Endothelial cell (in vitro differentiated cells): ENCODE measurements at places on chromosomes 1 and 21. TPM values are rescaled to one million over a fixed set of nuclear protein-coding genes. Genes with fewer than 3 reads are reported as not detected.

DNA sequence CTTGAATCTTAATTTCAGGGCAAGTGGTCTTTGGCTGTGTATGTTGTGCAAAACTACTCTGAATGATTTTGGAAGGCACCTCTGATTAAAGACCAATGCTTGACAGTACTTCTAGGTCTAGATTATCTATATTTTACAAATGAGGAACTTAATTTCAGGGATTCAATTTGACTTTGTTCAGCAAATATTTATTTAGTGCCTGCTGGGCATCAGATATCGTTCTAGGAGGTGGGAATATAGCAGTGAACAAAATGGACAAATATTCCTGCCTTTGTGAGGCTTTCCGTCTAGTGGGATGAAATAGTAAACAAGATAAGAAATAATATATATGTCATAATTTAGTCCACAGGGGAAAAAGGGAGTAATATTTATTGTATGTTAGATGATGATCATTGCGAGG, 4.7 kb downstream of the ZNF326 start:
- H3K27ac ChIP-seq: no peak overlapping the region
- H3K4me3 ChIP-seq: no peak overlapping the region
- peaks cover 4% of the 10 kb centered on the region for H3K36me3 ChIP-seq
- peaks cover 4% of the 10 kb centered on the region for H3K27me3 ChIP-seq
- H3K4me1 ChIP-seq: peaks cover 15% of the 10 kb centered on the region

- H3K27me3 ChIP-seq: peaks cover 1% of the 10 kb centered on the region
- DNase-seq: no peak
- H3K4me1 ChIP-seq: peaks cover 5% of the 10 kb centered on the region
- no peaks in the 10 kb centered on the region for H3K36me3 ChIP-seq
- peak overlapping the region; percentile 82 for H3K4me3 ChIP-seq
- no peak overlapping the region for H3K27ac ChIP-seq
Observed at GRCh38 chr1:28592321-28593071, 431 bp downstream of the RAB42 start.

GBP6 gene
- total RNA-seq: 0.26 TPM

TLCD4 gene
- 0.41 TPM for total RNA-seq

UQCRH gene
- total RNA-seq: 317 TPM

LCE1B gene
- not detected for total RNA-seq

GRCh38 chr1:38885092-38885491, 3.7 kb upstream of the GJA9 start:
- no peaks in the 10 kb centered on the region for H3K36me3 ChIP-seq
- no peak overlapping the region for H3K4me3 ChIP-seq
- H3K4me1 ChIP-seq: peaks cover 7% of the 10 kb centered on the region
- H3K27me3 ChIP-seq: no peaks in the 10 kb centered on the region
- DNase-seq: no peak
- no peak overlapping the region for H3K27ac ChIP-seq

DNA sequence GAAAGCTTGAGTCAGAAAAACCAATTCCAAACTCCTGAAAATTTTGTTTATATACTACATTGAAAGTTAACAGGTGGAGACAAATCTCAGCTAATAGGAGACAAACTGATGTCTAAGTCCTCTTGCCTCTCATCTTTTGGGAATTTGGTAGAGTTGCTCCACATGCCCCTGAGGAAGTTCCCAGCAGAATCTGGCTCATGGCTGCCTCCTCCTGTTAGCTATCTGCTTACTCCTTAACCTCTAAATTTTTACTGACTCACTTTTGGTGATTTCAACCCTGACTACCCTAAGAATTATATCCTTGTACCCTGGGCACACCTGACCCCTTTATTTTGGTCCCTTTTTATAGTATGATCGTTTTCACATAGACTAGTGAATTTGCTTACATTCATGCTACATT, 633.7 kb upstream of the USP24 start:
- no peaks in the 10 kb centered on the region for H3K4me1 ChIP-seq
- H3K4me3 ChIP-seq: no peak overlapping the region
- H3K27ac ChIP-seq: no peak overlapping the region
- H3K36me3 ChIP-seq: no peaks in the 10 kb centered on the region

DNA sequence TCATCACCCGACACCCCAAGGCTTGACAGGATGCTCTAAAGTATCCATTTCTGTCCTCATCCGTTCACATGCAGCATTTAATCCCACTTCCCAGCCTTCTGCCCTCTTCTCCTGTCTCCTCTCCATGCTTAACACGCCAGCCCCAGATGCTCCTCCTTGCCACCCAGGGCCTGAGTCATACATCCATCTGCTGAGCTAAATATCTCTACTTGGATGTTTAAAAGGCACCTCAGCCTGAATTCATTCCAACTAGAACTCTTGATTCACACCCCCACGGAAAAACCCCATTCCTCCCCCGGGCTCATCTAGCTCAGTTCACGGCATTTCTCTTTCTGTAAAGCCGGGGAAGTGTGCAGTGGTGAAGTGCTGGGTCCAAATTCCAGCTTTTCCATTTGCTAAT, 27.7 kb downstream of the TEX35 start:
- no peak overlapping the region for H3K4me3 ChIP-seq
- no peak overlapping the region for H3K27ac ChIP-seq
- H3K4me1 ChIP-seq: peaks cover 7% of the 10 kb centered on the region

- H3K4me3 ChIP-seq: no peak overlapping the region
- no peaks in the 10 kb centered on the region for H3K36me3 ChIP-seq
- H3K27me3 ChIP-seq: peaks cover 4% of the 10 kb centered on the region
- H3K4me1 ChIP-seq: no peaks in the 10 kb centered on the region
Observed at GRCh38 chr1:33637846-33638440, 165.5 kb downstream of the ZSCAN20 start.

- no peaks in the 10 kb centered on the region for H3K36me3 ChIP-seq
- H3K27ac ChIP-seq: no peak overlapping the region
- H3K27me3 ChIP-seq: no peaks in the 10 kb centered on the region
- no peak overlapping the region for H3K4me3 ChIP-seq
Observed at GRCh38 chr1:209356976-209357377, 226.5 kb upstream of the CAMK1G start.

ECM1 gene
- total RNA-seq: 637 TPM

DNA sequence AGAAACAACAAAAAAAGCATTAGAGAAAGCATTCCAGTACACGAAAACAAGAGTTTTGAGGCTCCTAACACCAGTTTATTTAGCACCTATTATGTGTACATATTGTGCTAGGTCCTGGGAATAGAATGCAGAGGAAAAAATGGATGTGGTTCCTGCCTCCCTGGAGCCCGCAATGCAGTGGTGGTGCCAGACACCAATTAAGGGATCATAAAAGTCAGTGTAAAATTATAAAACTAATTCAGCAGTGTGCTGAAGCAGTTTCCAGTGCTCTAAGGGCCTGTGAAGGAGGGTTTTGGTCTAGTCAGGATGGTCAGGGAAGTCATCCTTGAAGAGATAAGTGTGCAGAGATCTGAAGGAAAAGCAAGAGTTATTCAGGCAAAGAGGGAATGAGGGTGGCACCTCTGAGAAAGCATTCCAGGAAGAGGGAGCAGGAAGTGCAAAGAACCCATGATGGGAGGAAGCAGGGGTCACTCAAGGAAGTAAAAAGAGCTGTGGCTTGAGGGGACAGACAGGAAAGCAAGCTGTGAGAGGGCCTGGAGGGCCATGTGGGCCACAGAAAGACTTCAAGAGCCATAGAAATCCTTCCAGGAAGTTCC, 65.2 kb upstream of the IFNLR1 start:
- no peak overlapping the region for H3K27ac ChIP-seq
- H3K36me3 ChIP-seq: no peaks in the 10 kb centered on the region
- no peak for DNase-seq
- H3K4me3 ChIP-seq: no peak overlapping the region
- H3K27me3 ChIP-seq: peaks cover 2% of the 10 kb centered on the region

DNA sequence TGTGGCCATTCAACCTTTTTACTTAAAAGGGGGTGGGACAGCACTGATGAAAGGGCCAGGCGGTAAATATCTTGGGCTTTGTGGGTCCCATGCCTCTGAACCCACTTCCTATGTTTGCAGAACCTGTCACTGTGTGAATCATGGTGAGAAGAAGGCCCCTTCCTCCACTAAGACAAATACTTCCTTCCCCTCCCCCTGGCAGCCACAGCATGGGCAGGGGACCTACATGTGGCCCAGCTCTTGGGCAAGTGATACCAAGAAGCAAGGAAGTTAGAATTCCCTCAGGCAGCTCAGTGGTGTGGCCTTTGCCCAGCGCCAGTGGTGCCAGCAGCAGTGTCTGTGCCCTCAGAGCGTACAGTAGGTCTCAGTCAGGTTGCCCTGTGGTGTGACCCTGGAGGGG, 168.6 kb downstream of the TRIM33 start:
- H3K36me3 ChIP-seq: no peaks in the 10 kb centered on the region
- H3K27me3 ChIP-seq: peaks cover 4% of the 10 kb centered on the region
- H3K27ac ChIP-seq: no peak overlapping the region

RXFP4 gene
- not detected for total RNA-seq
